ENCODE measurements at places on chromosomes 7 and 10. TPM values are rescaled to one million over a fixed set of nuclear protein-coding genes. Genes with fewer than 3 reads are reported as not detected.

Gene LBX1
- total RNA-seq, result not detected

Gene LRRC61
- total RNA-seq, result 10.2 TPM

Gene PNLIPRP3
- total RNA-seq, result 0.20 TPM

Gene NUTM2E
- not detected for total RNA-seq

Gene PHYHIPL
- total RNA-seq, result not detected

Gene ANKRD7
- not detected for total RNA-seq

Gene TRIM50
- total RNA-seq, result 0.20 TPM

Gene CDK14
- 47.2 TPM for total RNA-seq

Gene SPDYE6
- total RNA-seq, result not detected

Gene SPDYE1
- not detected for total RNA-seq

Gene CCDC7
- total RNA-seq, result 23.6 TPM

Gene EBF3
- total RNA-seq, result 0.20 TPM

- no peak for DNase-seq
Observed at GRCh38 chr10:9615189-9615588, 1402.5 kb upstream of the CELF2 start.

- no peak for DNase-seq
Observed at GRCh38 chr10:103498936-103499638, 5.6 kb downstream of the NEURL1 start.

DNA sequence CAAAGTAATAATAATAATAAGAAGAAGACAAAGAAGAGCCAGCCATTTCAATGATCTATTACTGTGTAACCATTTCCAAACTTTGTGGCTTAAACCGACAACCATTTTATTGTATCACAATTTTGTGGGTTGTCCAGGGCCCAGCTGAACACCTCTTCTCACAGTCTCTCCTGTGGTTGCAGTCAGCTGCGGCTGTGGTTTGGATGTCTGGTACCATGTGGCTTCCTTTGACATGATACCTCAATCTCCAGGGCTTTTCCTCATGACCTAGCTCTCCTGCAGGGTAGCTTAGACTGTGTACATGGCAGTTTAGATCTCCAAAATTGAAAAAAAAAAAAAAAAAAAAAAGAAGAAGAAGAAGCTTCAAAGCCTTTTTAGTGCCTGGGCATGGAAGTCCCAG is 72.6 kb upstream of the NFKB2 start:
- DNase-seq, result no peak

GRCh38 chr7:67311901-67312300 is 315.3 kb downstream of the TYW1 start:
- DNase-seq, result no peak

- DNase-seq, result no peak
Observed at GRCh38 chr10:118610577-118610976, 15.1 kb upstream of the PRLHR start.

DNA sequence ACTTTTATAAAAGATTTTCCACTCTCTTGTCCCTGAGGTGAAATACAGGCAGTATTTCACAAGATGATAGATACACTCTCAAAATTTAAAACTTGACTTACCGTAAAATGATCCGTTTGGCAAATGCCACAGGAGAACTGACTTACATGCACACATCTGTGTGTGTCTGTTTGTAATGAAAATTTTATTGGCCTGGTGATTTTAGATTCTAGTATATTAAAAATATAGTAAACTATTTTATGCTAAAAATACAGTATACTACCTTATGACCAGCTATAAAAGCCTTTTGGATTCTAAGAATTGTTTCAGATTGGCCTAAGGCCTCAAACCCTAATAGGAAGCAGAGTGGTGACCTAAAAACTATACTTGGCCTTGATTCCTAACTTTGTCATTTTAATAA is 362.7 kb downstream of the IPMK start:
- DNase-seq, result no peak

- no peak for DNase-seq
Observed at GRCh38 chr10:1403508-1404322, 333.6 kb downstream of the ADARB2 start.

DNA sequence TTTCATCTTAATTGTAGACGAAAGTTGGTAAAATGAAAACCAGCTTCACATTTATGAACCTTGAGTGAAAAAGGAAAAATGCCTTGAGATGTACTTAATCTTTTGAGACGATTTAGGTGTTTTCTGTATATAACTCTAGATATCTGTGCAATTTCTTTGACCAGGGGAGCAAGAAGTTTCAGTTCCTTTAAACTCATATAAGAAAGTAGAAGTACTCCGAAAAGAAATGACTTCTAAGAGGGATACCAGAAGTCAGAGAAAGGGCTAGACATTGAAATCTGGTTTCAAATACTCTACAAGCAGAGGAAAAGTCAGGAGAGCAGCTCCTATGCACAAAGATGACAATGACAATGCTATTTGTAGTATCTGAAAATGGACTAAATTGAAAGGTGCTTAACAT is 303.7 kb downstream of the BAMBI start:
- DNase-seq, result no peak

DNA sequence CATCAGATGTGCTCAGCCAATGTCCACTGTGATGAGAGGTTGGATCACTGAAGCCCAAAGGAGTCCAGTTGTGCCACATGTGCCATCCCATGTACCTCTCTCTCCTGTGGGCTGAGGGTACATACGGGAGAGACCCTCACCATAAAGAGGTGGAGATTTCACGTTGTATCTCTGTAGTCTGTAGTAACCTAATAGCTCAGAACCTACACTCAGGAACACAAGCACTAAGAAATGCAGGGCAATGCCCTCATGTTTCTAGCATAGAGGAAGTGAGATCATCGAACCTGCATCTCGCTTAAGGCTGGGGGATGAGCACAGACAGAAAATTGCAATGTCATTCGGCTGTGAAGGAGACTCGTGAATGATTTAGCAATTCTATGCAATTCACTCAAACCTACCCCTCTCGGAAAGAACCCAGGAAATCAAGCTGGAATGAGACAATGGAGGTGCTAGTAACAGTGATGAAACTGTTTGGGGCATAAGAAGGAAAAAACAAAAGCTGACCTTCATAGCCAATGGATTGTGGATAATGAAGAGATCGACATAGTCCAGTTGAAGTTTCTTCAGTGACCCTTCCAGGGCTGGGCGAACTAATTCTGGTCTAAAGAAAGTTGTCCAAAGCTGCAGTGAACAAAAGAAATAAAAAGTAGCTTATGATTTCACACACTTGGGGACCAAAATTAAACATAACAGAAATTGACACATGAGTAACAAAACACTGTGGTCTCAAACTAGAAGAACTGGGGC is 80.3 kb upstream of the UCN3 start:
- no peak for DNase-seq

DNA sequence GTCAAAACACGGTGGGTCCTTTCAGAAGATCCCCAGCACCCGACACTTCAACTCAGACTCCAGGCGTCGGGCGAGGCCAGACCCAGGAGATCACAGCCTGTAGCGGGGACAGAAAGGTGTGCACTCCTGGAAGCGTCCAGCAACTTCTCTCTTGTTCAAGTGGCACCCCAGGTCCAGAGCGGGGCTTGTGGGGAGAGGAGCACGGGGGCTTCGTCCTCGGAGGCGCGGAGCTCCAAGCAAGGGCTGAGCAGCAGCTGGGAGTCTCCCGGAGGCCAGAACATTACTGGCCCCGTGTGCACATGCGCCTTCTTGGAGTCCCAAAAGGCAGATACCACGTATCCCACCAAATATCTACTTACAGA is 54.9 kb downstream of the ZRANB1 start:
- DNase-seq, result no peak

DNA sequence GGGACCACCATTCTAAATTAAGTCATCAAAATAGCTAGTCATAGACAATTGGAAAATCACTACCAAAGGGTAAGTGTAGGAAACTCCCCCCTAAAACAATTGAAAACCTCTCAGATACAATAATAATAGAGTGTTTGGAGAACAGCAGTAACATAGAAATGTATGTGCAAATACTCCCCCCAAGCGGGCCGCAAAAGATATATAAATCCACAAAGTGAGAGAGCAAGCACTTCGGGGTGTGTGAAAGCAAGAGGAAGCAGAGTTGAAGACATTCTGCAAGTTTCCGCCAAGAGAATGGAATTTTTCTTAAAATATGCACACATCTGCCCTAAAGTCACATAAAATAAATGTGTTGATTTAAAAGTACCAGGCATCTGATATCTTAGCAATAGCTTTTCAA is 33.3 kb downstream of the CHCHD3 start:
- no peak for DNase-seq

DNA sequence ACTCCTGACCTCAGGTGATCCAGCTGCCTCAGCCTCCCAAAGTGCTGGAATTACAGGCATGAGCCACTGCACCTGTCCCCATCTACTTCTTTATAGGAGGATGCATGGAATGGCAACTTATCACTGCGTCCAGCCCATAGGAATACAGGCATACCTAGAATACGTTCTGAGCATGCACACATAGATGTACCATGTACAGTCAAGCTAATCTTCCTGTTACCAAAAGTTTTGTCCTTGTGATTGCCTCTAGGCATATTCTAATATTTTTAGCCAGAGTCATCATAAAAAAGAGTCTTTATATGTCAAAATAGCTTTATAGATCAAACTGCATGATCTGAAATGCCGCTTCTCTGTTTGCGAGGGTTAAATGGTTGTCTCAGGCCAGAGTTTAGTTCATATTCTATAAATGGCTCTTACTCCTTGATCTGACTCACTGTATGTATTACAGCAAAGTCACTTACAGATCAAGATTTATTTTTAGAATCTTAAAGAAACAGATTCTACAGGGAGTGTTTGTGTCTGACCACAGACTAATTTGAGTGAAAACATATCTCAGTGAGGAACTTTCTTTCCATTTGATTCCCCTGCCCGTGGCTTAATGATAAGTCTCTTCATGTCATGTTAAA is 210.9 kb downstream of the CREB5 start:
- no peak for DNase-seq

DNA sequence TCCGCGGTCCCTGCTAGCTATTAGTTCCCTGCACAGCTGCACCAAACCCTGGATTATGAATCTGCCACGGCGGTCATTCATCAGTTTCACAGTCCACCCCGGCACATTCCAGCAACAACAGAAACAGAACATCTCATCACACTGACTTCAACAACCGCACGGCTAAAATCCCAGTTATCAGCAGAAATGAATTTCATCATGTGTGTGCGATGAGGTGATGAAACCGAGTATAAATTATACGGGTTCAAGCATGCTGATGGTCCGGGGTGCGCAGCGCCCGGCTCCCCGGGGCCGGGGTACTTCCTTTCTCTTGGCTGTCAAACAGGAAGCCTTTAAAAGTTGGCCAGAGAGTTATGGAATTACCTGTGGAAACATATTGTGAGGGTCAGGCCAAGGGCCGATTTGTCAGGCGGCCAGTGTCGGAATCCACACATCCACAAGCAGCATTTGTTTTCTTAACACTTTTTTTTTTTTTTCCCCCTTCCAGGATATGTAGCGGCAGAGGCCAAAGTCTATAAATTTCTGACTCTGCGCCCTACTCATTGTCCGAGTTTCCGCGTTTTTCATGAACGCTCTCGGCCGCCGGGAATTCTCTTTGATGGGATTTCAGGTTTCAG is 420.9 kb upstream of the MGMT start:
- no peak for DNase-seq

GRCh38 chr10:974785-975074 is 13.5 kb upstream of the GTPBP4 start:
- peak; percentile 56 for DNase-seq

DNA sequence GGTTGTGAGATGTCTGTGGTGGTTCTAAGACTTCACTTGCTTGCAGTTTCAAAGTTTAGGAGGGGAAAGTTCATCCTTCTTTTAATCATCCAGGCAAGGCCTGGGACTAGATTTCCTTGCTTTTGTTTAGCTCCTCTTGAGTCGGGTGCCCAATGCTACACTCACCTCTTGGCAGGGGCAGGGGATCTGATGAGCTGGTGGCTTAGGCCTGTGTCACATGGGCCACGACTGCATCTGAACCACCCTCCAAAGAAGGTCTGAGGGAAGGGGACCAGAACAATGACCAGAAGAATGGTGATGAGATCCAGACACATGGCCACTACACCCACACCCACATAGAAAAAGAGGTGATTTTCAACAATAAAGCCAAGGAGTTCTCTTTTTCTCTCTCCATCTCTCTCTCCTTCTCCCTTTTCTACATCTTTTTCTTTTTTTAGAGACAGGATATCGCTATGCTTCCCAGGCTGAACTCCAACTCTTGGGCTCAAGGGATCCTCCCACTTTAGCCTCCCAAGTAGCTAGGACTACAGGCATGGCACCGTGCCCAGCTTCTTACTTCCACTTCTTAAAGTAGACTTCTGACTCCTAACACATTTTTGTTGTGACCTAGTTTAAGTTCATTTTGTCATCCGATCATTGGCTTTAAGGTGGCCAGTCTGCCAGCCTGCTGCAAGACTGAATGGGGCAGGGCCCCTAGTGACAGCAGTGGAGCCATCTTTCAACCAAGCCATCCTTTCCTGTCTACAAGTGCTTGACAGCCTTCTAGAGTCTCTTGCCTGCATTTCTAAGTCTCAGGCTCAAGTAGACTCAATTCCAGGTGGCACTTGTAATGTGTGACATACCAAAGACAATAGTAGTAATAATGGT is 350.9 kb downstream of the RNLS start:
- peak; percentile 69 for DNase-seq

GRCh38 chr10:124174673-124175645 is 81.6 kb upstream of the CHST15 start:
- DNase-seq, result no peak

DNA sequence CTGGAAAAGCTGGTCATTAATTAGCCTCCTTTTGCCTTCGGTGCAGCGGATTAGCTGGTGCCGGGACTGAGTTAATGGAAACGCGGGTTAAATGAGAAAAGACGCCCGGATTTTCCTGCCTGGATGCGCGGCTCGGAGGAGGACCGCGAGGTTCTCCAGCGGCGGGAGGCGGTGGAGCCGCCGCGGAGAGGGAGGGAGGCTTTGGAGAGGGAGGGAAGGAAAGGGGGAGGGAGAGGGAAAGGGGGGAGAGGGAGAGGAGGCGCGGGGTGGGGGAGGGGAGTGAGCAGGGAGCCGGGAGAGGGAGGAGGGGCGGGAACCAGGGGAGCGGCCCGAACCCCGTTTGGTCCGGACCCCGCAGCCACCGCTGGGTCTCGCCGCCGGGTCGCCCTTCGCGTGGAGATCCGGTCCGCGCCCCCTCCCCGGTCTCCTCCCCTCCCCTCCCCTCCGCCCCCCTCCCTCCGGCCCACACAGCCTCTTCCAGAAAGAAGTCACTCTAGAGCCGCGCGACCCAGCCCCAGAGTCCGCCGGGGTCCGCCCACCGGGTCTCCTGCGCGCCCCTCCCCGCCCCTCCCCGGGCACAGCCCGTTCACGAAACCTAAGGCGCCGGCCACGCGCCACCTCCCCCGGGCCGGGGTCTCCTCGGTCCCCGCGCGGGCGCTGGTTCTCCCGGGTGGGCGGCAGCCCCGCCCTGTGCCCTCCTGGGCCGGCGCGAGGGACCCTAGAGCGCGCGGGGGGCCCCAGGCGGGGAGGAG is 347.5 kb downstream of the DNAJB6 start:
- DNase-seq, result peak; percentile 41
